ENCODE measurements at places on chromosomes 16 and 17.

- DNase-seq = peak; percentile 60
Observed at GRCh38 chr17:72539981-72540897, 419.4 kb downstream of the SOX9 start.

DNA sequence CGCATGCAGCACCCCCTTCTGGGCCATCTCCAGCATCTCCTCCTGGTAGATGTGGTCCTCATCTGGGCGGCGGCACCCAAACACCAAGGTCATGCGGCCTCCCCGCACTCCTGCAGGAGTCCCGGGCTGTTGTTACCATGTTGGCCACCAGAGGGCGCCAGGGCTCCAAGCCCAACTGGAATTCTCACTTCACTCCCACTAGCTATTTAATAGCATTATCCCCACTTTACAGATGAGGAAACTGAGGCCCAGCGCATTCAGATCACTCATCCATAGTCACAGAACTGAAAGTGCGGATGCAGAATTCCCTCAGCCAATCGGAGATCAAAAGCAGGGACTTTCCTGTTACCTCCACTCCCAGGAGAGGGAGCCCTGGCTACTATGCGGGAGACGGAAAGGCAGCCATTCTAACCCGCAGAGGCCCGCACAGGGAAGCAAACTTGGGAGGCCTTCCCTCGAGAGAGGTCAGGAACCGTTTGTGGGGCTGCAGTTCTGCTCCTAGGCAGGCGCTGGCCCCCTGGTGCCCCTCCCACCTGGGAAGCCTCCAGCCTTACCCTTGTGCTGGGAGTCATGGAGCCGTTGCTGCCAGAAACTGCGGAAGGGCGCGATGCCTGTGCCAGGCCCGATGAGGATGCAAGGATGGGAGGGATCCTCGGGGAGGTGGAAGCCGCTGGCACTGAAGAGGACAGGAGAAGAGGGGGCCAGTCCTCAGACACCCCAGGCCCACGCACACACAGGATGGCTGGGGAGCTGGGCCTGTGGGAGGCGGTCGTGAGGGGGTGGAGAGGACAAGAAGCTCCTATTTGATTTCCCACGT is 40.1 kb downstream of the NOS2 start:
- DNase-seq = peak; percentile 53

DNA sequence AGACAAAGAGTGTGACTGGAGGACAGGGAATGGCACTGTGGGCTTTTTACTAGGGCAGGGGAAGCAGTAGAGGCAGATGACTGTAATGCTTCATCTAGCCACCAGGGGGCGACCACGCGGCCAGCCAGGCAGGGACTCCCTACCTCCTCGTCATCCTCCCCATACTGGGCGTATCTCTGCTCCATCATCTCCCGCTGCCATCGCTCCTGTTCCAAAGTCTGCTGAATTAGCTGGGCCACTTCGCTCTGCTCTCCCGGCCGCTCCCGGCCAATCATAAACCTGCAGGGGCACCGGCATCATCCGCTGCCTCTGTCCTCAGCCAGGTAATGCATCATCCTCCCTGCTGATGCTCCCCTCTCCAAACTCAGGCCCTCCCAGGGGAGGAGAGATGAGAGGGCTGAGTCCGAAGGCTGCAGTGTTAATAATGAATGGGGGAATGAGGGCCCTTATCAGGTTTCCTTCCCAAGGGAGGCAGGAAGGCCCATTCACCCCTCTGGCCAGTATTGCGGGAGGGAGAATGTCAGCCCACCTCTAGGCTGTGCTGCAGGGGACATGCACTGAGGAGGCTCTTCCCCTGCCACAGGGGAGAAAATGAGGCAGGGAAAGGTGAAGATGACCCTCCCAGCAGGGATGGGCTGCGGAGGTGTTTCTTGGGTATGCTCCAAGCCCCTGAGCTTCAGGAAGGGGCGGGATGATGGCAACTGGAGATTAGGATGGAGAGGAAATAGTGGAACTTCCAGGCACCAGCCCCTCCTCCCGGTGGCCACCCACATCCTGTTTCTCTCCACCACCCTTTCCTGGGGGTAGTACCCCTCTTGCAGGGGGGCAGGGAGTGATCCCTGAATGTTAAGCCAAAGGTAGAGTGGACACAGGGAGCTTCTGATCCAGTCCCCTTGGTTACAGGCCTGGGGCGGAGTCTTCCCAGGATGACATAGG is 10.3 kb upstream of the SAMD14 start:
- DNase-seq = peak; percentile 74

DNA sequence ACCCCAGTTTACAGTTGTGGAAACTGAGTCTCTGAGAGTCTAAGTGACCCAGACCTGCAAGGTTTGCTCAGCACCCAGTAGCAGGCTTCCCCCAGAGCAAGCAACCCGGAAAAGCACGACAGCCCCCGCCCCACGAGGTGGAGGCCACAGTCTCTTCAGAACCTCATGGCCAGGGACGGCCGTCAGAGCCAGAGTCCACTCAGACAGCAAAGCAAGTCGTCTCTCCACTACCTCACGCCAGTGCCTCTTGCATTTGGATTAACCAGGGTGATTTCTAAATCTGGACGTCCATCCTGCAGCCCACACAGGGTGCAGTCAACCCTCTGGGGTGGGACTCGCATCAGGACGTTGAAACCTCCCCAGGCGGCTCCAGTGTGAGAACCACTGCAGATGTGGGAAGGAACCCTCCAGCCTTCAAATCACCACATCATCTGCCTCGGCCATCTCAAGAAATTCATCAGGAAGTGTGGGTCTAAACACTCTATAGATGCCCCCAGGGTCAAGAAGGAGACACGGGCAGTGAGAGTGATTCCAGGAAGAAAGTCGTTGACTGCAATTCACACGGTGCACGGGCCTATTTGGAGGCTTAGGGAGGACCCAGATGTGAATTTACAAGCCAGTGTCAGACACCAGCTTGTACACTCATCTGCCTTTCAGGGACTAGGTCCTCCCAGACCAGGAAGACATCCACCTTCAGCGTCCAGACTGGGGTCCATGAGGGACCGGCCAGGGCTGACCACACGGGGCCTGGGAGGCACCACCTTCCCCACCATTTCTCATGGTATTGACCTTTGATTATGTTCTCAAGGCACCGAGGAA is 20.2 kb upstream of the RBFOX3 start:
- DNase-seq = no peak

GRCh38 chr16:57026778-57027062 is 37.4 kb downstream of the NLRC5 start:
- DNase-seq = no peak

DNA sequence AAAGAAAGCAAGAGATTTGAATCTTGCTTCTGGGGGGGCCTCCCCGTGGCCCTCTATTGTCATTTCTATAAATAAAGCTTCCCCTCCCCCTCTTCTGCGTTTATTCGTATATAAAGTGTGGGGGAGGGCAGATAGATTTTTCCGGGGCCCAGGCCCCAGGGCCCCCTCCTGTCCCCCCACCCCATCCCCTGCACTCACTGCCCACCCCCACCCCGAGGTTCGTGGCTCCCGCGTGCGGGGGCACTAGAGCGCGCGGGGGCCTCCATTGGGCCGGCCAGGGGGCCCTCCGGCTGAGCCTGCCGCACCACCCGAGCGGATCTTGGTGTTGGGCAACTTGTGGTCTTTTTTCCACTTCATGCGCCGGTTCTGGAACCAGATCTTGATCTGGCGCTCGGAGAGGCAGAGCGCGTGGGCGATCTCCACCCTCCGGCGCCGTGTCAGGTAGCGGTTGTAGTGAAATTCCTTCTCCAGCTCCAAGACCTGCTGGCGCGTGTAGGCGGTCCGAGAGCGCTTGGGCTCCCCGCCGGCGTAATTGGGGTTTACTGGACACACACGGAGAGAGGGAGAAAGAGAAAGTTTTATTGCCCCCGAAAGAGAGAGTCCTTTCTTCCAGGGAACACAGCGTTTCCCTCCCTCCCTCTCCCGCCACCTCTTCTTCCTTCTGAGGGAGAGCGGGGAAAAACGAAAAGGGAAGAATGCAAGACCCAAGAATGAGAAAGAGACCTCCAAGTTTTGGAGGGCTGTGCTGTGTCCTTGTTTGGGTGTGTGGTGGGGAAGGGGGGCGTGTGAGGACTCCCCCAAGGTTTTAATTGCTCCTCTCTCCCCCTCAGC is 1.5 kb downstream of the HOXB4 start:
- no peak for DNase-seq

DNA sequence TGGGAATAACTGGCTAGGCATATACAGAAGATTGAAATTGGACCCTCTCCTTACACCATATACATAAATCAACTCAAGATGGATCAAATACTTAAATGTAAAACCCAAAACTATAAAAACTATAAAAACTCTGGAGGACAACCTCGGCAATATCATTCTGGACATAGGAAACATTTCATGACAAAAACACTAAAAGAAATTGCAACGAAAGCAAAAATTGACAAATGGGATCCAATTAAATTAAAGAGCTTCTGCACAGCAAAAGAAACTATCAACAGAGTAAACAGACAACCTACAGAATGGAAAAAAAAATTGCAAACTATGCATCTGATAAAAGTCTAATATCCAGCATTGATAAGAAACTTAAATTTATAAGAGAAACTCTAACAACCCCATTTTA is 503.7 kb upstream of the C16orf82 start:
- no peak for DNase-seq

- no peak for DNase-seq
Observed at GRCh38 chr16:73159296-73159695, 111.4 kb upstream of the ZFHX3 start.

DNA sequence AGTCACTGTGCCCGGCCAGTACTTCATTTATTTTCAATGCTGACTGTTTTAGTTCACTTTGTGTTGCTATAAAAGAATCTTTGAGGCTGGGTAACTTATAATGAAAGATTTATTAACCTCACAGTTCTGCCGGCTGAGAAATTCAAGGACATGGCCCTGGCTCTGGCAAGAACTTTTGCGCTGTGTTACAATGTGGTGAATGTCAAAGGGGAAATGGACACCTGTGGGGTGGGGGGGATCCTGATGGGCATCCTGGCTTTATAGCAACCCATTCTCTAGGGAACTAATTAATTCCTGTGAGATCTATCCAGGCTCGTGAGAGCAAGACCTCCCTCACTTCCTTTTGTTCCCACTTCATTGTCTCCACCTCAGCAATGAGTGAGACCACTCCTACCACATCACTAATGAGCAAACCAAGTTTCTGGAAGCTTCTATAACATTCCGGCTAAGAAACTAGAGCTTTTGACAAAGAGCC is 17.1 kb upstream of the CDH3 start:
- no peak for DNase-seq

GRCh38 chr17:70375813-70376770 is 206.8 kb downstream of the KCNJ2 start:
- no peak for DNase-seq

GRCh38 chr17:4551141-4551540 is 4.0 kb downstream of the MYBBP1A start:
- DNase-seq = no peak

- DNase-seq = no peak
Observed at GRCh38 chr17:30805944-30806456, 18.5 kb downstream of the CRLF3 start.

GRCh38 chr16:12095275-12096156 is 119.0 kb downstream of the SNX29 start:
- DNase-seq = peak; percentile 44

GRCh38 chr16:11104168-11105037 is 151.6 kb downstream of the SOCS1 start:
- no peak for DNase-seq

GRCh38 chr17:3691617-3692067 is 4.3 kb downstream of the P2RX5 start:
- no peak for DNase-seq

GRCh38 chr16:50737420-50737959 is 4.4 kb upstream of the CYLD start:
- no peak for DNase-seq

GRCh38 chr16:67277294-67277998 is 1.9 kb upstream of the PLEKHG4 start:
- DNase-seq = no peak

- no peak for DNase-seq
Observed at GRCh38 chr17:12953156-12953555, 64.7 kb downstream of the ELAC2 start.

DNA sequence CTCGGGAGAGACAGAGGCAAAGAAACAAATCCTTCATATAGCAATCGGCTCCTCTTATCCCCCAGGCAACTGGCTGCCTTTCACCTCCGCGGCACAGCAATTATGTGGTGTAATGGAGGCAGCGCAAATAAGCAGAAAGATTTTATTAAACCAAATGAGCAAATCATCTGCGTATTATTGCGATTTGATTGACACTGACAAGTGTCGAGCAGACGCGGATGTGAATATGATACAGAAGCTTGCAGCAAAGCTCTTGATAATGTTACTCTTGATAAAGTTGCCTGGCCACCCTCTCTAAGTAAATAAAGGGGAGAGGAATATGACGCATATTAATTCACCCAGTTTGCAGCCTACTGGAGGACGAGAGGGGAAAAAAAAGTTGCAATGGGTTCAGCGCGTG is 26.5 kb upstream of the AKTIP start:
- no peak for DNase-seq

- no peak for DNase-seq
Observed at GRCh38 chr17:8673612-8674011, 43.1 kb upstream of the MYH10 start.

DNA sequence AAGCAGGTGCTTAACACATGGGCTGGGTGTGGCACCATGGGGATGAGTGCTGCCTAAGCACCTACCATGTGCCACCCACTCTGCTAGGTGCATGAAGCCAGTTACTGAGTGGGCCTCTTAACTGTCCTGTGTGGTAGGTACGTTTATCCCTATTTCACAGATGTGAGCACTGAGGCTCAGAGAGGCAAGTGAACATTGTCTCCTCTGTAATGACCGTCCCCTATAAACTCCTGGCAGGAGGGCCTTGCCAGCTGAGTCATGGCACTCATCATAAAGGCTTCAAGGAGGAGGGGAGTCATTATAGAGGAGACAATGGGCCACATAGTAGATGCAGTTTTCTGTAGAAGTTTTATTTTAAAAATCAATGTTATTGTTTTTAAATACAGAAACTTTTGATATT is 79.1 kb downstream of the RAB11FIP4 start:
- no peak for DNase-seq

All from stimulated activated CD4-positive, alpha-beta T cell treated with anti-CD3 and anti-CD28 coated beads, Interleukin-4, amount 100 ng/mL, for 4 hours (primary cell).